Occipital lobe (tissue), 3 donors: ENCODE measurements at places on chromosomes 3 and 15. TPM values are rescaled to one million over a fixed set of nuclear protein-coding genes. Genes with fewer than 3 reads are reported as not detected.

GRCh38 chr3:180860180-180860858, 52.2 kb upstream of the FXR1 start:
- no peak for DNase-seq

DNA sequence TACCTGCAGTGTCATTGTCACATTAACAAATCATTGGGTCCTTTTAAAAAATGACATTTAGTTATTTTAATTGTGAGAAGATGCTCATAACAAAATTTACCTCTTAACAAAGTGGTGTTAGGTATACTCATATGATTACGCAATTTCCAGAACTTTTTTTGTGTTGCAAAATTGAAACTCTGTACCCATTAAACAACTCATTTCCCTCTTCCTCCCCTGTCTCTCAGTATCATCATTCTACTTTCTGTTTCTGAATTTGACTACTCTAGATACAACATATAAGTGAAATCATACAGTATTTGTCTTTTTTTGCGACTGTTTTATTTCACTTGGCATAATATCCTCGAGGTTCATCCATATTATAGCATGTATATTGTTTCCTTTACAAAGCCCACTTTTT, 58.7 kb upstream of the CHST2 start:
- no peak for DNase-seq

DNA sequence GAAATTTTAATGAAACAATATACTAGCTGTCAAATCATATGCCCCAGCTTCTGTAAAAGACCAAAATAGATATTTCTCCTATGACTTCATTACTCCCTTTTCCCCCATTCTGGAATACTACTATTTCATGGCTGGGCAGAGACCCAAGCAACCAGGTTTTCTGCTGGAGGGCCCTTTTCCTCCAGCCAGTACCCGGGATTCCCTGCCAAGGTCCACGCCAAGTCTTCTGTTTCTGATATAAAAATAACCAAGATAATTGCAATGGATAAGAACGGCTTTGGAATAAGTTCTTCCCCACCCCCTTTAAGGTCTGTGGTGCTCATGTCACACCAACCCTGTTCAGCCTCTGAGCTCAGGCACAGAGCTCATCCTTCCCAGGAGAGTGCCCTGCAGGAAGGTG, 17.2 kb upstream of the NMNAT3 start:
- DNase-seq, result no peak

GRCh38 chr3:39260318-39260717, 19.5 kb downstream of the CX3CR1 start:
- DNase-seq, result no peak

GRCh38 chr3:59940718-59941117, 890.9 kb upstream of the CFAP20DC start:
- no peak for DNase-seq

GRCh38 chr3:66430876-66431275, 69.9 kb downstream of the LRIG1 start:
- no peak for DNase-seq

GRCh38 chr15:33132722-33133345, 61.7 kb downstream of the FMN1 start:
- no peak for DNase-seq

GABRB3 gene
- total RNA-seq, result 124 TPM

KLHL6 gene
- 1.1 TPM for total RNA-seq

RNU5B-1 gene
- not detected for total RNA-seq

GRCh38 chr3:86929046-86929445, 61.9 kb downstream of the VGLL3 start:
- no peak for DNase-seq

DNA sequence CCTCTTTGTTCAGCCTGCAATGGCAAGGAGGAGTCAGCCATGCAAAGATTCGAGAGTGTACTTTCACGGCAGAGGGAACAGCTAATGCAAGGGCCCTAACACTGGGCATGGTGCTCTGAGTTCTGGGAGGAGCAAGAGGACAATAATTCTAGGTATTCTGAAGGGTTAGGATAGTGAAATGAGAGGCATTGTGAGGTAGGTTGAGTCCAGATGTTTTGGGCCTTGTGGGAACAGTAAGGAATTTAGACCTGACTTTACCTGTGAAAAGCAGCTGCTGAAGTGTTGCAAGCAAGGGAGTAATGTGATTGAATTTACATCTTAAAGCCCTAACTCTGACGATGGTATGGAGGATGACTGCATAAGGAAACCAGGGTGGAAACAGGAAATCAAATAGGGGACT, 211.6 kb downstream of the CNTN3 start:
- DNase-seq, result no peak

GRCh38 chr3:8637348-8637747, 7.2 kb downstream of the SSUH2 start:
- no peak for DNase-seq

GRCh38 chr15:31296646-31297574, 29.7 kb upstream of the KLF13 start:
- DNase-seq, result no peak

DNA sequence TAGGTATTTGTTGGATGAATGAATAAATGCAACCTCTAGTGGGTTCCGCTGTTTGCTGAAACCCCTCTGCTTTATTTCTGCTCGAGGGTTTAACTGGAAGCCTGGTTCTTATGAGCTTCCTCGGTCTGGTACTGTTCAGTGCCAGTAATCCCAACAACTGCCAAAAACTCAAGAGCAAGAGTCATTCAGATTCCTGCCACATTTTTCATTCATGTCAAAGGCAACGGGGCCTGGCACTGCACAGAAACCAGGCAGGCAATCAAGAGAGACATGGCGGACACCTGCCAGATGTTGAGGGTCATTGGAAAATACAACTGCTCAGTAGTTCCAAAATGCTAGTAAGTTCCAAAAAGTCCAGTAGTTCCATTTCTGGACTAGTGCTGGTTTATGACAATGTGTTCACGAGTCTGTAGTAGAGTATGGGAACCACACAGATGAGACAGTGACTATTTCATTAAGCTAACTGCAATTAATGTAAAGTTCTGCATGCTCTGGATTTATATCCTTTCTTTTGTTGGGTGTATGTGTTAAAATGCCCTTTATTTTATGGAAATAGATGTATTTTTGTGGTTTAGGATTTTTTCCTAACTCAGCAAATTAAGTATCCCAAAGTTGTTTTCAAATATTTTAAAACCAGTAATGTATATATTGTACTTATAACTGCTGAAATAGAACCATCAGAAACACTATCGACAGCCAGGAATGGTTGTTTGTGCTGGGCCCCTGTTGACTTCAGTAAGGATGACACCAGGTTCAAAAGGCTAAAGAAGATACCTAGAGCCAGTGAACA, 22.7 kb upstream of the TMEM41A start:
- no peak for DNase-seq

- no peak for DNase-seq
These were observed 208.7 kb upstream of the LRIG1 start for GRCh38 chr3:66709532-66709931.

DNA sequence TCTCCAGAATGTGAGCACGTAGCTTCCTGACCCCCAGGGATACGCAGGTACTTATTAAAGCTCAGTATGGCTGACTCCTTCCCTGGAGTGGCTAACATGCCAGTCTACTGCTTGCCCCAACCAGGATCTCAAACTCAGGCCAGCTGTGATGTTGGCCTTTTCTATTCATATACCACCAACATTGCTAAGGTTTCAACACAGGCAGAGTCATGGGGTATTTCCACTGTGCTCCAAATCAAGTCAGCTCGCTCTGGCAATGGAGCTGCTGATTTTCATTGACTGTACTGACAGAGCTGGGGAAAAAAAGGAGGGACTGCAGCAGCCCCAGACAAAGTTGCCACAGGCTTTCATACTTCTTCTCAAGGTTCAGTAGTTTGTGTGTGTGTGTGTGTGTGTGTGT, 87.0 kb downstream of the CFAP20DC start:
- DNase-seq, result no peak

EXD1 gene
- total RNA-seq, result 0.78 TPM

- peak; percentile 47 for DNase-seq
These were observed 426 bp downstream of the CBLB start for GRCh38 chr3:105868431-105868741.

CIDEC gene
- not detected for total RNA-seq

GRCh38 chr15:73051391-73051806, 864 bp upstream of the NEO1 start:
- peak; percentile 51 for DNase-seq

NEK10 gene
- total RNA-seq, result 25.7 TPM

MKRN3 gene
- 25.7 TPM for total RNA-seq

DNA sequence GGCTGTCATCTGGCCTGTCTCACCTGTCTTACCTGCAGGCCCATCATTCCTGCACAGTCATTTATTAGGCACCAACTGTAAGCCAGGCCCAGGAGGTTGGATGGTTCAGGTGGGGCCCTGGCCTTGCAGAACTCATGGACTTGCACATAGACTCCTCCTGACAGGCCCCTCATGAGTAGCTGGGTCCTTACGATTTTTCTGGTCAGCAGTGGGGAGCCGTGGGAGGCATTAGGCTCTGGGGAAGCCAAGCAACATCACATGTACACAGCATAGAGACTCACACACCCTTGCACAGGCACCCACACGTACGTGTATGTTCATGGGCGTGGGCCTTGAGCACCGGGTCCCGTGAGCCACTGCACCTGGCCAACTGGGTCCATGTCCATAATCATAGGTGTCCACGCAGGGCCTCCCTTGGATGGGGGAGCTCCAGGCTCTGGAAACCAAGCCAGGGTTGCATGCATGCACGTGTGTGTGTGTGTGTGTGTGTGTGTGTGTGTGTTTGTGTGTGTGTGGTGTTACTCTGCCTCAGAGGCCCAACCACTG, 20.3 kb downstream of the CISH start:
- no peak for DNase-seq

- no peak for DNase-seq
These were observed 328.0 kb downstream of the UACA start for GRCh38 chr15:70435369-70435768.

GRCh38 chr15:67512140-67512539, 8.8 kb upstream of the C15orf61 start:
- DNase-seq, result no peak

- no peak for DNase-seq
These were observed 157.9 kb upstream of the BHLHE40 start for GRCh38 chr3:4821338-4821737.

SLC6A1 gene
- total RNA-seq, result 61.1 TPM

WDR49 gene
- 21.4 TPM for total RNA-seq

RGMA gene
- total RNA-seq, result 8.1 TPM

DNA sequence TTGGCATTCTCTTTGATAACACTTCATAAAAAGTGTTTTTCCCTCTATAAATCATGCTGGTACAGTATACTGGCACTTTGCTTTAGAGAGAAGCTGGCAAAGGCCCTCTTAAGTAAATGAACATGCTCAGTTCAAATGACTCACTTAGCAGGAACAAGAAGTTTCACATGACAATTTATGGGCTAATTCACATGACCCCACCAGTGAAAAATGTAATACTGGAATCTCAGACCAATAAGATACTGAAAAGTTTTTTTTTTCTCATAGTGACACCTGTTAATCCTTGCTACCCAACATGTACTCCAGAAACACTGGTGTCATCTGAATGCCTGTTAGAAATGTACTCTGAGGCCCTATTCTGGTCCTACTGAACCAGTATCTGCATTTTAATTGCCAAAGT, 13.9 kb downstream of the BTBD1 start:
- DNase-seq, result no peak

GRCh38 chr3:194973366-194974000, 287.8 kb downstream of the FAM43A start:
- no peak for DNase-seq

GRCh38 chr15:100726421-100727190, 124.2 kb downstream of the ASB7 start:
- no peak for DNase-seq

TRH gene
- 1.1 TPM for total RNA-seq

TLR9 gene
- under 0.01 TPM for total RNA-seq

DNA sequence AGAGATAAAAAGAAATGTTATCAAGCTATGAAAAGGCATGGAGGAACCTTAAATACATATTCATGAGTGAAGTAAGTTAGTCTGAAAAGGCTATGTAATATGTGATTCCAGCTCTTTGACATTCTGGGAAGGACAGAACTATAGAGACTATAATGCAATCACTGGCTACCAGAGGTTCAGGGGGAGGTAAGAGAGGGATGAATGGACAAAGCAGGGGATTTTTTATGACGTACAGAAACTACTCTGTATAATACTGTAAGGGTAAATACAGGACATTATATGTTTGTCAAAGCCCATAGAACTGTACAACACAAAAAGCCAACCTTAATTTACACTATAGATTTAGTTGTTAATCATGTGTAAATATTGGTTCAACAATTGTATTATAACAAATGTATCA, 46.1 kb downstream of the MCTP2 start:
- no peak for DNase-seq

DNA sequence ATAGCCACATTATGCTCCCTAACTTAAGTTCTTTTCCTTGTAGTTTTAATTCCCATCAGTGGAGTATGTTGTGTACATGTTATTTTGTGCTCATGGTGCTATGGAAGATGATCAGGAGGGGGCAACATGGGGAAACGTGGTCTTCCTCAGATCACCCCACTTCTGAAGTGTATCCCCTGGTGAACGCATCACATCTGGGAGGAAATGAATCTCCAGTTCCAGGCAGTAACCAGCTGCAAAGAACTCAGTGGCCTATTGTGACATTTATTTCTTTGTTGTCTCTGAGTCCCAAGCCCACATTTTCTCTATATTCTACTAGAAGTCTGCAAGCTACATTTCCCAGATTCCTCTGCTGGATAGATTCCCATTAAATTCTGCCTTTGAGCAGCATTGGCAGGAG, 217.0 kb downstream of the SATB1 start:
- no peak for DNase-seq

- DNase-seq, result no peak
These were observed 39.9 kb upstream of the TNFSF10 start for GRCh38 chr3:172562871-172563865.

GRCh38 chr3:119235151-119235550, 5.5 kb downstream of the B4GALT4 start:
- DNase-seq, result no peak

- DNase-seq, result no peak
These were observed 216.4 kb downstream of the TCF12 start for GRCh38 chr15:57134851-57135250.

DNA sequence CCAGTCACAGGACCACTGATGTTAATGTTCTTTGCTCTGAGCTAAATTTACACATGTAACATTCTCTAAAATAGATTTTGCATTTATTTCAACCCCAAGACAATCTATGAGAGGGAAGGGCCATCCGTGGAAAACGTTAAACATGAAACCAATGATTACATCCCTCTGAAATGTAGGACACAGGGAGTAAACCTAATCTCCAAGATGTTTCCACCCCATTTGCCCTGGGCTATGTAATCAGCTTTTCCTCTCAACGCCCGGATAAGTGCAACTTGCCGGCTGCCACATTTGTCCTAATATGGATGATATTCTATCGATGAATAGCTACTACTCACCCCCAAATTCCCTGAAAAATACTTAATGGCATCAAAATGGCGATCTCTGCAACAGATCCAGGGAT, 6.4 kb upstream of the FMN1 start:
- DNase-seq, result no peak
